ENCODE measurements at places on chromosomes 4 and X. TPM values are rescaled to one million over a fixed set of nuclear protein-coding genes. Genes with fewer than 3 reads are reported as not detected.

The CFAP99 gene
- polyA plus RNA-seq = not detected

The LRRC66 gene
- 0.27 TPM for polyA plus RNA-seq

The RASL11B gene
- 15.2 TPM for polyA plus RNA-seq

GRCh38 chrX:153609917-153610835, 11.2 kb upstream of the CCNQ start:
- no peak overlapping the region for H3K4me3 ChIP-seq
- H3K36me3 ChIP-seq = no peaks in the 10 kb centered on the region
- peak; percentile 68 for DNase-seq

DNA sequence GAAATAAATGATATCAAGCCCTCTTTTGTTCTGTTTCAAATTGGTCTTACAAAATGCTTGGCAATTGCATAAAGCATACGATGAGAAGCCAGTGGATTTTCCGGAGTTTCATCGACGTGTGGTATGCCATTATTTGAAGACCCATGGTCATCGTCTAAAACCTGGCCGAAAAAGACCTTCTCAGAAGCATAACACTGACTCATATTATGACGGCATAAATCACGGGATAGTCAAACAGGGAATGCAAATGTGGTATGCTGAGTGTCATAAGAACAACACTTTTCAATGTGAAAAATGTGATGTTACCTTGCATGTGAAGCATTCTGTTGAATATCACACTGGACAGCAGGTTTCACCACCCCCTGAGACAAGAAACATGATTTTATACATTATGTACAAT, 695.2 kb downstream of the GRXCR1 start:
- H3K4me3 ChIP-seq = no peak overlapping the region
- H3K4me1 ChIP-seq = no peaks in the 10 kb centered on the region
- no peaks in the 10 kb centered on the region for H3K27me3 ChIP-seq
- H3K27ac ChIP-seq = no peak overlapping the region
- DNase-seq = peak; percentile 50

DNA sequence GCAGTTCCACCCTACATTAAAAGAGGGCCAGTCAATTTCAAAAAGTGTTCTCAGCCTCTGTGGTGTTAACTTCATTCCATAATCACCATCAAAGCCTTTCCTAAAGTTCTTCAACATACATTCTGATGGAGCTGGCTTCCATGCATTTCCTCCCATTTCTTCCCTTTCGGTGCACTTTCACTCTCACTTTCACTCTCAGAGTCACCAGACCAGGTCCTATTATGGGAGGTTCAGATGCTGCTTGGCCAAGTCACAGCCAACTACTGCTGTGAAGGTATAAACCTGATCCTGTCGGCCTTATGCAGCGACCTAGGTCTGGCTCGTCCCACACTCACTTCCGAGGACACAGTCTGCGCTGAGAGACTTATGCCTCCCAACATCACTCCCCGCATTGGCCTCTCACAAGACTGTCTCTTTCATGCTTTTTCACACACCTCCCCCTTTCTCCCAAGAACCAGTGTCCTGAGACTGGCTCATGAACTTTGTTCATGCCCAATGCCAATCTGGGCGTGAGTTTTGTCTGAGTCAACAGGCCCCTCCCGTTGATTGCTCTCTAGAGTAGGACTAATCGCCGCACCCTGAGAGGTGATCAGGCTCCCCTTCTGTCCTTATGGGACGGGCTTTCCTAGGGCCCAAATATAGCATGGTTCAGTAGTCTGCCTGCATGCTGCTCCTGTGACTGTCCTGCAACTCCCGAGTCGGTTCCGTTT, 60.8 kb upstream of the XAGE1B start:
- H3K4me3 ChIP-seq = no peak overlapping the region
- H3K27me3 ChIP-seq = no peaks in the 10 kb centered on the region
- no peaks in the 10 kb centered on the region for H3K4me1 ChIP-seq
- no peak for DNase-seq
- H3K27ac ChIP-seq = no peak overlapping the region

DNA sequence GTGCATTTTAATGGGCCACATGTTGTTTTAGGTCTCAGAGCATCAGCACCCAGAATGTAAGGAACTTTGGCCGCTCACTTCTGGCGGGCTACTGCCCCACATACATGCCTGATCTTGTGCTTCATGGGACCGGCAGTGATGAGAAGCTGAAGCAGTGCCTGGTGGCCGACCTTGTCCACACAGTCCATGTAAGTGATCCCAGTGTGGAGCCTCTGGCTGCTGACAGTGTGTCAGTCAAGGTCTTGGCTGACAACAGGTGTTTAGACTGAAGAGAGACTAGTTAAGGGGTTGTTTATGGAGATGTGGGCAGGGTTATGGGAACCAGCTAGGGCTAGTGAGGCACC, 101.4 kb downstream of the FNIP2 start:
- H3K4me1 ChIP-seq = no peaks in the 10 kb centered on the region
- no peaks in the 10 kb centered on the region for H3K27me3 ChIP-seq
- H3K4me3 ChIP-seq = no peak overlapping the region
- H3K27ac ChIP-seq = no peak overlapping the region
- DNase-seq = no peak
- H3K36me3 ChIP-seq = peaks cover 6% of the 10 kb centered on the region

DNA sequence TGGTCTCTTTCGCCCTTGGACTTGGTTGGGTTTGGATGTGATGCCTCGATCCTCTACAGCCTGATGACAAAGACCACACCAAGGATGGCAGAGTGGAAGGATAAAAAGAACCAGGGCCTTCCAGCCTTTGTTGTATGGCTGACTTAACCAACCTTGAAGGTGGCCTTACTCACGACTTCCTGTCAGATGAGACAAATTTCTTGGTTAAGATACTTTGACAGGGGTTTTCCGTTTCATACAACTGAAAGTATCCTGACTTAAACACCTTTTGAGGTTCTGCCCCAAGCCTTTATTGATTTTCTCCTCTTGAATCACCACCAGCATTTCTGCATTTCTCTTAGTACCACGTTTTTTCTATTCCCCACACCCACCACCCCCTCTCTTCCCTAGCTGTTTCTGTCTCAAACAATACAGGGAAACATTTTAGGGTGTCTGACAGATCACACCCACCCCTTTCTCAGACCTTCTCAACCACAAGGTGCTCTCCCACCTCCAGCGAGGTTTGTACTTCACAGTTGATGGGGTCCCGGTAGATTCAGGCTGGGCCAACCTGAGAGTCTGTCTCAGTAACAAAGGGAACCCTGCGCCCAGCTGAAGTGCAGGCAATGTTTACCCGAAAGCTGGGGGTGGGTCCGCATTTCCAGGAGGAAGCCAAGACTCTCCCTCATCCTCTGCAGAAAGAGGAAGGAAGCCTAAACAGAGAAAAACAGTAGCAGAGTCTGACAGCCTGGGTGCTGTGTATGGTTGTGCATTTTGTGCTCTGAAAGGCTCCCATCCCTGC, 5.0 kb upstream of the TSPAN5 start:
- no peak overlapping the region for H3K4me3 ChIP-seq
- DNase-seq = no peak
- H3K4me1 ChIP-seq = peaks cover 14% of the 10 kb centered on the region
- H3K27ac ChIP-seq = no peak overlapping the region
- H3K27me3 ChIP-seq = no peaks in the 10 kb centered on the region
- no peaks in the 10 kb centered on the region for H3K36me3 ChIP-seq

DNA sequence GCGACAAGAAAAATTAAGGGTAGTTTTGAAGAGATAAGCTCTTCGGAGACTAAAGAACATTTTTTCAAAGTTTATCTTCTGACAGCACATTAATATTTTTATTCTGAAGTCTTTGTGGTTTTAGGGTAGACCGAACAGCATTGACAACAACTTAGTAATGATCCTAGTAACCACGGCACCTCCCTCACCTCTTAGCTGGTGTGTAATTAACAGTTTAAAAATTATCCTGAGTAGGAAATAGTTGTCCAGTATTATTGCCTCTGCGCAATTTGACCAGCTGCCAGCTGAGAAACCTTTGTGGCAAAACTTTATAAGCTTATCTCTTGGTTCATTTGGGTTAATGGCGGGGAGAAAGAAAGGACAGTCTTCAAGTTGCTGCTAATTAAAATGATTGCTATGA, 213.6 kb downstream of the CBLL2 start:
- H3K4me1 ChIP-seq = no peaks in the 10 kb centered on the region
- H3K27ac ChIP-seq = no peak overlapping the region
- peak; percentile 59 for DNase-seq
- H3K27me3 ChIP-seq = no peaks in the 10 kb centered on the region
- no peak overlapping the region for H3K4me3 ChIP-seq

DNA sequence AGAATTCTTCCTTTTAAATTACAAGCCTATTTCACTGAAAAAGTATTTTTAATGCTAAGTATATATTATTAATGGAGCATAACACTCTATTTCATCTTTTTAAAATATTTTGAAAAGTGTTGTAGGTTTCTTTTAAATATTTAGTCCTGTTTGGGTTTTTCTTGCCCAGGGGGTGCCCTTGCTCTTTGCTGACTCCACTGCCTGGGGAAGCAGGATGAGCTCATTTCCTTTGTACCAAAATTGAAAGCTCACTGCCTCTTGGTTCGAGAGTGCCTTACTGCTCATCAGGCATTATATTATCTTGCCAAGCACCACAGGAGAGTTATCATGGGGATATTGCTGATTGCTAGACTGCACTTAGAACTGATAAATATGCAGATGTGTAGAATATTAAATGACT, 819.2 kb downstream of the PCDH18 start:
- peak; percentile 17 for DNase-seq
- no peaks in the 10 kb centered on the region for H3K27me3 ChIP-seq
- no peaks in the 10 kb centered on the region for H3K36me3 ChIP-seq
- H3K27ac ChIP-seq = no peak overlapping the region
- H3K4me1 ChIP-seq = no peaks in the 10 kb centered on the region

GRCh38 chr4:39353478-39354253, 12.5 kb downstream of the RFC1 start:
- H3K36me3 ChIP-seq = no peaks in the 10 kb centered on the region
- no peaks in the 10 kb centered on the region for H3K27me3 ChIP-seq
- peak overlapping the region; percentile 81 for H3K27ac ChIP-seq
- peak overlapping the region; percentile 43 for H3K4me3 ChIP-seq
- DNase-seq = peak; percentile 49

DNA sequence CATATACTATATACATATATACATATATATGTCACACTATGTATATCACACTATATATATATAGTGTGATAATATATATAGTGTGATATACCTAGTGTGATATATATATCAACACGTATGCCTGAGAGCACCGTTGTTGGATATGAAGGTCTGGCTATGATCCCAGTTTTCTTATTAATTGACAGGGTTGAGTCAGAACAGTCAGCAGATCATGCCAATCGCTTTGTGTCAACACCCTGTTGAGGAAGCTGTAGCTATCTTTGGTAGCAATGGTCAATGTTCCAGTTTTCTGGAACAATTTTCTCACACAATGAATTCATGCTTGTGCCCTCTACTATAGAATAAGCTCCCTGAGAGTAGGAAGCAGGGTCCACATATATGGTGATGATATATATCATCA, 496.0 kb upstream of the AGA start:
- H3K4me1 ChIP-seq = no peaks in the 10 kb centered on the region
- no peak for DNase-seq
- no peaks in the 10 kb centered on the region for H3K36me3 ChIP-seq
- no peak overlapping the region for H3K4me3 ChIP-seq

DNA sequence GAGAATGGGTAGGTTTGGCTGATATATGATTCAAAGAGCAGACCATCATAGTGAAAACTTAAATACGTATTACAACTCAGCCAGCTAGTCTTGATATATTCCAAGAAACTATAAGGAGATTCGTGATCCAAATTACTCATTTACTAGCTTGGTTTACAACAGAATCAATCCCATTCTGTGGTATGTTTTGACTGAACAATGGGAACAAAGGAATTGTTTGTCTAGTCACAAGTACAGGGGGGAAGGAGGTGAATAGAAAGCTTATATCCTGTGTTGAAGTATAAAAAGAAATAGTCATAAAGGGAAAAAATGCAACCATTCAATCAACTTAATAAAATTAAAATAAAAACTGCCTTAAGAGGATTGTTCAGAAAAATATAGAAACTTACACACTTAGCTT, 17.0 kb downstream of the C4orf54 start:
- H3K27me3 ChIP-seq = no peaks in the 10 kb centered on the region
- DNase-seq = no peak
- no peaks in the 10 kb centered on the region for H3K4me1 ChIP-seq
- H3K36me3 ChIP-seq = no peaks in the 10 kb centered on the region
- no peak overlapping the region for H3K4me3 ChIP-seq
- H3K27ac ChIP-seq = no peak overlapping the region

DNA sequence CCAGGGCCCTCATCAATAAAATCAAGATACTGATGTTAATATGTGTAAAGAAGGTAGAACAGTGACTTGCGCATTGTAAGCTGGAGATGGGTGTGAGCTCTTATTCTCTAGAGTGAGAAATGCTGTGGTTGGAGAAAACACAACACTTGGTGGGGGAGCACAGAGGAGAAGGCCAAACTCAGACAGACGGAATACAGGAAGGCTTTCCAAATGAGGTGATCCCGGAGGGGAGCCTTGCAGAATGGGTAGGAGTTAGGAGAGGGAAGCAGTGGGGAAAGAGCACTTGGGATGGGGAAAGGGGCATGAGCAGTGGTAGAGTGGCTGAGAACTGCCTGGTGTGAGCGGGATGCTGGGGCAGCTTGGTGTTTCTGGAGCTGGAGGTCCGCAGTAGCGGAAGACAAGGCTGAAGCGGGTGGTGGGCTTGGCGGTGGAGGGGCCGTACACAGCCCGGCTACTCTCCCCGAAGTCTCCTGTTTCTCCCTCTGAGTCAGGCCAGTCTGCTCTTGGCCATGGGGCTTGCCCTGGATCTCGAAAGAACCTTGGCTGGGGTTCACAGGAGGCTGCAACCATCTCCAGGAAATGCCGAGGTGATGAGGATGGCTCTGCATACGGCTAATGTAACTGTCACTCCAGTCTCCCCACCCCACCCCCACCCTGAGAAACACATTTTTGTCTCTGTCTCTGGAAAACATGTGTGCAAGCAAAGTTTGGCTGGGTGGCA, 11.3 kb upstream of the PLAC1 start:
- DNase-seq = peak; percentile 81
- no peaks in the 10 kb centered on the region for H3K36me3 ChIP-seq
- peak overlapping the region; percentile 80 for H3K27ac ChIP-seq
- no peaks in the 10 kb centered on the region for H3K27me3 ChIP-seq

Data from fibroblast of lung (primary cell).